Activated CD8-positive, alpha-beta memory T cell treated with anti-CD3 and anti-CD28 coated beads for 1 hour (primary cell): ENCODE measurements at places on chromosomes 6 and 20.

- no peak for DNase-seq
Measured at GRCh38 chr20:14562981-14563380, 225.6 kb upstream of the FLRT3 start.

DNA sequence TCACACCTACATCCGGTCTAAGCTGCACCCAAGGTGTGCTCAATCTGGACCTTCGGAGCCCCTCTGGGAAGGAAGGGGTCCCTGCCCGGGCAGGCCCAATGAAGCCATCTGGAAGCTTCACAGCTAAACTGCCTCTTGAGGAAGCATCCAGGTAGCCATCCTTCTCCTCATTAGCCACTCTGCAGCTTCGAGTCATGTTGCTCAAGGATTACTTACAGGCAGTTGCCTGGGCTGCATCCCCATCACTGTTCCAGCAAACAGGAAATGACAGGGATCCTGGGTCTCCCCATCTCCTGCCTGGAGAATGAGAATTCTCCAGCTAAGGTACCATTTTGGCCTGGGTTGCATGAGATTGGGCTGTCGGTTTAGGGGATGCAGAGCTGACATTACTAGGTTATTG, 91.7 kb downstream of the ERMARD start:
- no peak for DNase-seq

GRCh38 chr6:31116661-31117385, 2.2 kb downstream of the PSORS1C1 start:
- DNase-seq = no peak

DNA sequence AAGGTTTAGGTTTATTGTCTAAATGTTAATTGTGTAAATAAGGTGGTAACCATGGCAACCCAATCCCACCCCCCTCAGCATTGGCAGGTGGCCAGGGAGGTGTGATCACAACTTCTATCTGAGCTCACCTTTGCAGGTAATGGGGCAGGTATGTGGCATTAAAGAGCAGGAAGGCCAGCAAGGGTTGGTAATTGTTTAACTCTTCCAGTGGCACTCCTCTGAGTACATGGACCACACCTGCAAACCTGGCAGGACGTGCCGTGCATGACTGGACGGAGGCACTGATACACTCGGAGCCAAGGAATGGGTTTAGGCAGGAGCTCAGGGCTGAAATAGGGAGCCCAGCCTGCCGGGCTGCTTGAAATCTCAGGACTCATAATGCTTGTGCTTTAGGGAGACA, 107.0 kb upstream of the BMP2 start:
- DNase-seq = no peak

DNA sequence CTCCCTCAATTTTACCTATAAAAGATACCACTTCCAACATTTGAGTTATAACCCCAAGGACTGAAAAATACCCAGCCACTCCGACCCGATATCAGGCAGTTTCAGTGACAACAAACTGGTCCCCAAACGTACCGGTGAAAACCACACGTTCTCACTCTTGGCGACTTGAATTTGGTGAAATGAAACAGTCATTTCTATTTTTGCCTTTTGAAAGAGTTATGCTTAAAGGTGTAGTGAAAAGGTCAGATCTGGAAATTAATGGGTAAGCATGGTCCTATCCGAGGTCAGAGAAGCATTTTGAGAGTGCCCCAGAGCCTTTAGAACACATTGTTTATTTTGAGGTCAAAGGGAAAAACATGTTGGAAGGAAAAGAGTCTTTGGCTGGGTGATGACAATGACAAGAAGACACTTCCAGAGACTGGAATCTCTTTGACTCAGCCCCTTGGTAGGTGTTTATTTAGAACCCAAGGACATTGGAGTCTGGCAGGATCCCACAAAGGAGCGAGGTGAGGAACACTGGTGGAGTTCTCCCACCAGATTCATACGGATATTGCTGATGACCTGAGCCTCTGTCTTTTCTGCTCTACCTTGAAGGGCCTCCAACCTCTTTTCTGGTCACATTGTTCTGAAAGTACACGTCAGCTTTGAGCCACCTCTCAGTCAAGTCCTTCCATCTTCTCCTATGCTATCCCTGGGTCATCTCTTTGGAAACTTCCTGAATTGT, 235.0 kb downstream of the GMPR start:
- DNase-seq = no peak

GRCh38 chr20:1735417-1736089, 78.0 kb upstream of the SIRPG start:
- no peak for DNase-seq

GRCh38 chr6:42390228-42390934, 61.3 kb downstream of the TRERF1 start:
- DNase-seq = no peak

DNA sequence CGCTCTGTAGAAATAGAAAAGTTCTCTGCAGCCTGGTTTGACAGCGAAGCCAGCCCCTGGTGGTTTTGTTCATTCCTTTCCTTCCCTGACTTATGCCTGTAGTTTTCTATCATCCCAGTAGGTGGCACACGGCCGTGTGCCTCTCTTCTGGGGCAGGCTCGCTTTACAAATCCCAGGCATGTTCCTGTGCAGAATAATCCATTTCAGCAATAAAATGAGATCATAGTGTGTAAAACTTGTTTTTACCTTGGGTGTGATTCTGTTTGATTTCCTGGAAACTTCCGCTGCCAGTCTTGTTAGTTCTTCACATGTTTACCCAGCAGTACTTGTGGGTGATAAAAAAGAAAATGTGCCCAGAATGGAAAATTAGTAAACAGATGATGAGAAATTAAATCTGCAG, 7.4 kb upstream of the INSM1 start:
- no peak for DNase-seq

GRCh38 chr6:143569040-143569439, 57.5 kb upstream of the FUCA2 start:
- no peak for DNase-seq

GRCh38 chr6:47741807-47742206, 40.0 kb upstream of the OPN5 start:
- DNase-seq = no peak

DNA sequence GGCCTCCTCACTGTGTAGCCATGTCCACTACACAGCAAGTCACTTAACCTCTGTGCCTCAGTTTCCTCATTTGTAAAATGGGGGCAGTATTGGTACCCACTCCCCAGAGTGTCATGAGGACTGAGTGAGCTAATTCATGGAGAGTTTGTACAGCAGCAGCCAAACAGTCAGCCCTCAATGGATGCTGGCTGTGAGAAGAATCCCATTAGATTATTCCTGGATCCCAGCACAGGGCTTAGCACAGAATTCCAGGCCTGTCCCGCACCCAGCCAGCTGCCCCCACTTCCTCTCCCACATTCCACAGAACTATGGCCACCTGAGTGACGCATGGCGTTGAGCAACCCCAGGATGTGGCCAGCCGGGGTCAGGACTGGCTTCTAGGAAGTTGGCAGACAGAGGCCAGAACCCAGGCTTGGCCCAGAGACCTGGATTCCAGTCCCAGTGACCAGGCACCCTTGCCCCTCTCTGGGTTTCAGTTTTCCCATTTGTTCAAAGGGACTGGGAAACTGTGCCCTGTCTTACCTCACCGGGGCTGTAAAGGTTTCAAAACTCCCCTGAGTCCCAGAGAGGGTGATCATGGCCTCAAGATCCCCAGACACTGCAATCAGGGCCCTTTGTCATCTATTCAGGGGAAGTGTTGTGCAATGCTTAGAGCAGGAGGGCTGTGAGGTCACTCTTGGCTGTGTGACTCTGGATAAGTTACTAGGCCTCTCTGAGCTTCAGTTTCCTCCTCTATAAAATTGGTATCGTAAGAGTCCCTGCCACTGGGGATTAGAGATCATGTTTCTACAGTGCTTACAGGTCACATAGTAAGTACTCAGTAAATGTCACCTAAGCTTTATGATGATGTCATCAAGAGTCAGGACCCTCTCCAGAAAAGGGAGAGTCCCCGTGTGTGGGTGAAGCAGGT, 3.0 kb upstream of the TGM2 start:
- no peak for DNase-seq

DNA sequence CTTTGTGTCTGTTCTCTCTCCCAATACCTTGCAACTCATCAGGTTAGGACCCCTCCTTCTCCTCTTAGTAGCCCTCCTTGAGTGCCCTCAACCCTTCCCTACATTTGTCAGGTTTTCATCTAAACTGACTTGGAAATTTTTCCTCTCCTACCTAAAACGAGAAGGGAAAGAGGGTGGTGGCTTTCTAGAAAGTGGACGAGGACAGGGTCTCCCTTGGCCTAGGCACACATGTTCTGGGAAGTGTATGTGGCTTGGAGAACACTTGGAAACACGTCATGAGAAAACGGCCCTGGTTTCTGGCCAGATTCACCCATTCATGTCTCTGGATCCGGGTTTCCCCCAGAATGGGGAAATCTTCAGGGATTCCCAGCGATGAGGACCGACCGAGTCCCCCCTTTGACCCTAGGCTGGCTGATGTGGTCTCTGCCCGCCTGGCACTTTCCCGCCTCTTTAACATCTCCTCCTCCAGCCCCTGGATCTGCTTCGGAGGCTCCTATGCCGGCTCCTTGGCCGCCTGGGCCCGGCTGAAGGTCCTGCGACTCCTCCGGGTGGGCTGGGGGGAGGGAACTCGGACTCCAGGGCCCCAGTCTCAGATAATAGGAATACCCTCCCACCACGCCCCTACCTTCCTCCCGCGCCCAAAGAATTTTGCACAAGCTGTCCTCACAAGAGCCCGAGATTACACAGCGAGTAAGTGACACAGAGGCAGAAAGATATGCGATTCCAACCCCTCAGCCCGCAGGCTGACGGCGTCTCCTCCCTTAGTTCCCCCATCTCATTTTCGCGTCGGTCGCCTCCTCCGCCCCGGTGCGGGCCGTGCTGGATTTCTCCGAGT, 3.0 kb downstream of the PRSS16 start:
- DNase-seq = no peak

DNA sequence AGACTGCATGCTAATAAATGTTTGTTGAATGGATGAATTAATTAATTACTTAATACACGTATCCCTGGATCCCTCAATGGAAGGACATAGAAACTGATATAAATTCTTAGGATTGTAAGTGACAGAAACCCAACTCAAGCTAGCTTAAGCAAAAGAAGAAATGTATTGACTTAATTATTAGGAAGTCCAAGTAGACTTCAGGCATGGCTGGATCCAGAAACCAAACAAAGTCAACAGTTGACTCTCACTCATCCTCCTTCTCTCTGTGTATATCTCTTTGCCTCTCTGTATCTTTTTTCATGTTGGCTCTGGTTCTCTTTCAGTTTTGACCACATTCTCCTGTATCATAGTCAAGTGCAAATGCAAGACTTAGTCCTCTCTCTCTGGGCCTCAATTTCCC, 82.0 kb upstream of the CTNNBL1 start:
- DNase-seq = no peak

DNA sequence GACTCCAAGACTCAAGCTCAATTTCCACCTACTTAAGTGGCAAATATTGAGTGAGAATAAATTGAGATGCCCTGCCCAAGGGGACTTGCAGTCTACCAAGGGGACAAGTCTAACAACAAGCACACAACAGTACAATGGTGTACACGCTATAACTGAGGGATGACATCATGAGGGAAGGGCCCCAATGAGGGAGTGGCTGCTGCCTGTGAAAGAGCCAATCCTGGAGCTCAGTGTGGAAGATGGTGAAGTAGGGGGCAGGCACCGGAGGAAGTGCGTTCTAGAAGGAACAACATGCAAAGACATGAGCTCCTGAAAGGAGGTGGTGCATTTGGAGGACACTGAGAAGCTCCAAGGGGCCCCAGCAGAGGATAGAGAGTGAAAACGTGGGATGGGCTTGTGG, 46.9 kb upstream of the ARMH2 start:
- DNase-seq = no peak

GRCh38 chr6:16754876-16755275, 6.4 kb downstream of the ATXN1 start:
- DNase-seq = no peak

DNA sequence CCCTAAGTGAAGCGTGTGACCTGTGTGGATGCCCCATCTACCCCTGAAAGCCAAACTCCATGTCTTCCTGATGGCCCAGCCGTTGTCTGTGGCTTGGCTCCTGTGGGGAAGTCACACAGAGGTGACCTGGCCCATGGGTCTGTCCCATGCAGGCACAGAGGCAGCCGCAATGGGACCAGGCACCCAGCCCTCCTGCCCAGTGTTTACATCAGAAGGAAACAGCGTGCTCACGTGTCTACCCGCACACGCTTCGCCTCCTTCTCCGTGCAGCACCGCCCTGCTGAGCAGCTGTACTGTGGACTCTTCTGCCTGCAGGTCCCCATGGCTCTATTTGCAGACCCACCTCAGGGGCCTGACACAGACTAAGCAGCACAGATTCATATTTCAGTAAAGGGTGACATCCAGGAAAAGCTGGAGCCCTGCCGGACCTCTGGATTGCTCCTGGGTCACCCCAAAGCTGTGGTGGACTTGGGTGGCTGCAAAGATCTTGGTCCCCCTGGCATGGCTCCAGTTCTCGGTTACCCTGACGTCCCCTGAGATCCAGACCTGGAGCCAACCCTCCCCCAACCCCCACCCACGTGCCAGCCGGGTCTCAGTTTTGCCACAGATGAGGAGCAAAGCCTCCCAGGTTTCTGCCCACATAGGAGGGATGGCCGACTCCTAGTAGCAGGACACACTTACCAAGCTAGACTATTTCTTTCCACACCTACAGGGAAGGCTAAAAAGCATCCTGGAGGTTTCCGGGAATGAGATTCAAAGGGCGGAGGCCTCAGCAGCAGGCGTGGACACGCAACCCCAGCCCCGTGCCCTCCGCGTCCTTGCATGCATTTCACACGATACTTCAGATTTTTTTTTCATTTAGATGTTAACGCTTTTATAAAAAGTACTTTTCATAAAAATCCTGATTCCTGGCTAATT, 120.3 kb downstream of the CDH4 start:
- DNase-seq = no peak

DNA sequence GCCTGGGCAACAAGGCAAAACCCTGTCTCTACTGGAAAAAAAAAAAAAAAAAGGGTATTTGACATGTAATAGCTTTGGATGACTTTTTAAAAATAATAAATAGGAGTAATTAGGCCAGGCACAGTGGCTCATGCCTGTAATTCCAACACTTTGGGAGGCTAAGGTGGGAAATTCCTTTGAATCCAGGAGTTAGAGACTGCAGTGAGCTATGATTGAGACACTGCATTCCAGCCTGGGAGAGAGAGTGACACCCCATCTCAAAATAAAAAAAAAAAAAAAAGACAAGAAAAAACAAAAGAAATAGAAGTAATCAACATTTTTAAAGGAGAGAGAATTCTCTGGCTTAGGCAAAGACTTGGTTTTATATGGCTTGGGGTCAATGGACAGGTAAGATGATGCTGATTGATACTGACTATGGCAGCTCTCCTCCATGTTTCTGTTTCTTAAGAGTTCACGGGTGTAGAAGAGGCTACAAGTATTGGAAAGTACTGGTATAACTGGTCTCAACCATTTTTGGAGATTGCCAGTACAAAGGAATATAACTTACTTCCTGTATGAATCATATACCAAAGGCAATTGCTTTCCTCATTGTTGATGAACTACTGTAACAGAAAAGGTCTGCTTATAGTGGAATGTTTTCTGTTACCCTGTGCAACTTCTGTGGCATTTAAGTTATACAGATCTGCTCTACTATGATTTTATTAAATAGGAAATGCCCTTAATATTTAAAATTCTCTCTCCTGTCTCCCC, 10.1 kb downstream of the MAP3K5 start:
- DNase-seq = no peak

DNA sequence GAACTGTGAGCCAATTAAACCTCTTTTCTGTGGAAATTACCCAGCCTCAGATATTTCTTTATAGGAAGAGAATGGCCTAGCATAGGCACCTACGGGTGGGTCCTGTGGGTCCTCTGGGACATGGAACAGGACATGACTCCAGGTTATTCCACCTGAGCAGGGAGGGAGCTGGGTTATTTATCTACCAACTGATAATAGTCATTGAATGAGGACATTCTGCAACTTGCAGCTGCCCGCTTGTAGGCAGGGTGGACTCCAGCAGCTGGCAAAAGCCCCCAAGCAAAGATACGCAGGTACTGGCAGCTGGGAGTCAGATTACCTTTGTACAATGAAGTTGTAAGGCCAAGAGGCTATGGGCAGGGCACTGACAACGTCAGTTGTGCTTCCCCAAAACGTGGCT, 1.4 kb upstream of the BANF2 start:
- DNase-seq = no peak
